Femur (tissue), 1 donor: ENCODE measurements at places on chromosomes 16 and 17.

DNA sequence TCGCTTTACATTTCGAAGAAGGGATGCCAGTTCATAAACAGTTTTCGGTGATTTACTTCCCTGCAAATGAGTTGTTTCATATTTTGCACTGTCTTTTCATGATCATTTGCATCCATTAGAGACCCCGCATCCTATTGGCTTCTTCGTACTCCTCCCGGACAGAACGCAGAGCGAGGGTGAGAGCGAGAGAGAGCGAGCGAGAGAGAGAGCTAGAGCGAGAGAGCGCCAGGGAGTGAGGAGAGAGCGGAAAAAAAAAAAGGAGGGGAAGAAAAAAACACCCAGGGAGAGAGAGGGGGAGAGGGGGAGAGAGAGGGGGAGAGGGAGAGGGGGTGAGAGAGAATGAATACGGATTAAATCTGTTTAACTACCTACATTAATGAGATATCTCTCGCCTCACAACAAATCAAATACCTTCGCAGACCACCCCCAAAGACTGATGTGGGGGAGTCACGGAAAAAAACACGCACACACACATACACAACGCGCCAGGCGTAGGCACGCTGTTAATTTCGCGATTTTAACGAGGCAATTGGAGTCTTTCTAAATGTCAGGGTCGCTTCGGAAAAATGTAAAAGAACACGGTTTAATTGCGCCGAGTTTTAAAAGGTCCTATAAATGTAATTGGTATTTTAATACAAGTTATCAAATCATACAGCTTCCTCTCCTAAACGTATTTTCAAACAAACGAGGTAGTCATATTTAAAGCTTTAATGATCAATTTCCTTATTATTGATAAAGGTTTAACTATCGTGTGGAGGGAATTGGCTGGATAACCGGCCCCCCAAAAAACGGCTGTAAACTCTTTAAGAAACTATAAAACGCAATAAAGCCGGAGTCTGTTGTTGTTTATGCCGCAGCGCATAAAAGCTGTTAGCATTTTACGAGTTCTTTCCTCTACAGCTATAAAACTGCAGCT is at the start of gene HOXB8:
HOXB8 (minus strand) TSS at position 246 of the 916 bp plus-strand sequence. CDS start 588 bp downstream, outside the sequence.
- no peak for DNase-seq

DNA sequence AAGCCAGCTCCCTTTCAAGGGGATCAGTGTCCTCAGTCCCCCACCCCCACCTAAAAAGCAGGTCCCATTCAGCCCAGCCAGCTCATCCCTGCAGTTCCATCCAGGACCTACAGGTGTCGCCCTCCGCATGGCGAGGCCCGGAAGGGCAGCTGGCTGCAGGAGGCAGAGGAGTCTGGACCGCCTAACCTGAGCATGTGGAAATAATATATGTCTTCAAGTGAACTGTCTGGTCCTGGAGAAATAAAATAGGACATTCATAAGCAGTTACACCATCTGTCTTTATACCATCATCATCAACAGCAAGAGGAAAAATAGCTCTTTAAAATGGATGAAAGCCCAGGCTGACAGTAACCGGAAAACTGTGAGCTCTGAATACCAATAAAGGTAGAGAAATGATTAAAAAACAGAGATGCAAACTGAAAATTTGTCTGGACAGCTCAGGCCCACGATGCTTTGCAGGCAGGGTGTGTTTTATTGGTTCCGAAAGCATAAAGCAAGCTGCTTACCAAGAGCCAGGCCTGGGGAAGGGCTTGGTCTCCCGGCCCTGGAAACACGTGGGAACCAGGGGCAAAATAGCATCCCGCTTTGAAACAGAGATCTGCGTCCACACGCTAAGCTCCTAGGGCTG is 215.2 kb downstream of the ZFHX3 start:
- DNase-seq = peak; percentile 92

GRCh38 chr17:4538236-4539002 is 16.8 kb downstream of the MYBBP1A start:
- no peak for DNase-seq

GRCh38 chr17:1627982-1628855 is at the start of gene SLC43A2:
Gene SLC43A2, minus strand, starts transcription at chr17:1628834. Its CDS starts 960 bp downstream, at chr17:1627874.
- DNase-seq = peak; percentile 87

GRCh38 chr17:4580291-4580690 is 4.0 kb upstream of the SMTNL2 start:
- no peak for DNase-seq

- DNase-seq = peak; percentile 80
Measured at GRCh38 chr17:76527430-76528111, 9.9 kb downstream of the CYGB start.

DNA sequence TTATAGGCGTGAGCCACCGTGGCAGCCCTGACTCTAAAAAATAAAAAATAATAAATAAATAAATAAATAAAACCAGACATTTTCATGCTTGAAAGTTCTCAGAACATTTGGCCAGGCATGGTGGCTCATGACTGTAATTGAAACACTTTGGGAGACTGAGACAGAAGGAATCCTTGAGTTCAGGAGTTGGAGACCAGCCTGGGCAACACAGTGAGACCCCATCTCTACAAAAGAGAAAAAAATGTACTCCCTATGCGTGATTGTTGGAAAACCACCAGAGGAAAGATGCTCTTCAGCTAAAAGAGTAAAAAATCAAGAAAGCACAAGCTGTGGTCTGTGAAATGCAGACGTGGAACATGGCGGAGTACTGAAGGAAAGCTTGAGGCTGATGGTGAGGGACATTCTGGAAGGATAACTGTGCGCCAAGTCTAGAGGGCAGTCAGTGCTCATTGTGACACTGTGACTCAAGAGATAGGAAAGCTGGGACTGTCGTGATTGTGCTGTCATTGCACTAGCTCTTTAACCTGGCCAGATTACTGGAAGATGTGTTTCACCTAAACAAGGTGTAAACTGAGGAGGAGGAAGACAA is 4.2 kb upstream of the PRSS27 start:
- no peak for DNase-seq

DNA sequence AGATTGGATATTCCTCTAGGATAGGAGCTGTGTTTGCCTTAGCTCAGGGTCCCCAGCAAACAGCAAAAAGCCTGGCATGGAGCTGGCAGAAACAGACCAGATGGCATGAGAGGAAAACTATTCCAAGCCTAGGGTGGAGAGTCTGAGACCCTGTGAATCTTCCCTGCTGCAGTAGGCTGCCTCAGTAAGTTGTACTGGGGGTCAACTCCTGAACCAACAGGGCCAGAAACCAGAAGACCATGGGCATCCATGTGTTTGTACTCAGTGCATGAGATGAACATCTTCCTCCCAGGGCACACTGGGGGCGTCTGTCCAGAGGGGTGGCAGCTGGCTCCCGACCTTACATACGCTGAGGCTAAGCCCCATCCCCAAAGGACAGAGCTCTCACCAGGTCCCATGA is 214.4 kb downstream of the C16orf78 start:
- DNase-seq = peak; percentile 5

- no peak for DNase-seq
Measured at GRCh38 chr17:57636985-57637665, 108.0 kb downstream of the CCDC182 start.

DNA sequence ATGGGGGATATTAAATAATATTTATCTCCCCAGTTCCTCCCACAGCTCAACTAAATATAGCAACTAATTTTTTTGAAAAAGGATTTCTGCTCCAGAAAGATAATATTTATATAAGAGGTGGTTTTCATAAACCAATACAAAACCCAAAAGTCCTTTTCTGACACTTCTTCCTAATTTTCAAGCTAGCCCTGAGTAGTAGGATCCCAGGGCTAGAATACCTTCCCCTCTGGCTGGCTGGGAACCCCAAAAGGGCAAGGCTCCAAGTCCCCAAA is 1.3 kb downstream of the ATP2A3 start:
- no peak for DNase-seq

DNA sequence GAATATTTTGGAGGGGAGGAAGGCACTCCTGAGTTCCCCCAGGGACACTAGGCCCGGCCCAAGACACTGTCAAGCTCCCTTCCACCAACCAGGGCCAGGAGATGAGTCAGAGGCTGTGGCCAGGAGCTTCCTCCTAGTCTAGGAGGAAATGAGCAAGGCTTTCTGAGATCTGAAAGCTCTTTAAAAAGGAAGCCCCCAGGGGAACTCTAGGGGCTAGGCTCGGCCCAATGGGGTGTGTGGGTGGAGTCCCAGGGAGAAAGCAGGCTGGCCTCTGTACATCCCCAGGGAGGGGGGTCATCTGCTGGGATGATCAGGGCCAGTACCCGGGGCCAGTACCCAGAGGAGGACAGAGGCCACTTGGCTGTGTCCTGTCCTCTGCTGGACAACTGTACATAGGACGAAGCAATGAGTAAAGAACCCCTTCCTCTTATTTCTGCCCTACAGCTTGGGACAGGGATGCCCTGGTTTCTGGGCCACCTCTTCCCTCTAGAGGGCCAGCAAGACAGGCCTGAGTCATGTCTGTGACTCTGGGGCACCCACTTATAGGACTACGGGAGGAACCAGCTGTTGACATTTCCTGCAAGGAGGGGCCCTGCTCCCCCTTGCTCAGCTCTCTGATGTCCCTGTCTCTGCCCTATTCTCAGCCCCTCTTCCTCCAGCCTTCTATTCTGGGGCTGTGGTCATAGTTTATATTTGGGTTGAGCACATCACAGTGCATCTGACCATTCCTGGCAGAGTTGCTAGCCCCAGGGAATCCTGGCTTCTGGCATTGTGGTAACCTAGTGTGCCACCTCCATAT is 2.7 kb downstream of the FHOD1 start:
- peak; percentile 80 for DNase-seq

- DNase-seq = peak; percentile 24
Measured at GRCh38 chr17:19996502-19996901, 12.7 kb upstream of the SPECC1 start.

GRCh38 chr17:37725021-37725595 is 19.8 kb downstream of the HNF1B start:
- DNase-seq = no peak

DNA sequence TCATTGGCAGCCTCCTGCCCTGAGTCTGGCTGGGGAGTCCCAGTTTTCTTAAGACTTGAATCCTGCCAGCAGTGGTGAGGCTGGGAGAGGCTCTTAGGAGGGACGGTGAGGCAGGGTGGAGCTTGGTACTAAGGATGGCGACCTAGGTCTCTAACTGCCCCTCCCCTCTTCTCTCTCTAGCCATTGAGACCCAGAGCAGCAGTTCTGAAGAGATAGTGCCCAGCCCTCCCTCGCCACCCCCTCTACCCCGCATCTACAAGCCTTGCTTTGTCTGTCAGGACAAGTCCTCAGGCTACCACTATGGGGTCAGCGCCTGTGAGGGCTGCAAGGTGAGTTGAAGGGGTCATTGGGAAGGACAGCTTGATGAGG is 16.4 kb downstream of the GJD3 start:
- DNase-seq = no peak

DNA sequence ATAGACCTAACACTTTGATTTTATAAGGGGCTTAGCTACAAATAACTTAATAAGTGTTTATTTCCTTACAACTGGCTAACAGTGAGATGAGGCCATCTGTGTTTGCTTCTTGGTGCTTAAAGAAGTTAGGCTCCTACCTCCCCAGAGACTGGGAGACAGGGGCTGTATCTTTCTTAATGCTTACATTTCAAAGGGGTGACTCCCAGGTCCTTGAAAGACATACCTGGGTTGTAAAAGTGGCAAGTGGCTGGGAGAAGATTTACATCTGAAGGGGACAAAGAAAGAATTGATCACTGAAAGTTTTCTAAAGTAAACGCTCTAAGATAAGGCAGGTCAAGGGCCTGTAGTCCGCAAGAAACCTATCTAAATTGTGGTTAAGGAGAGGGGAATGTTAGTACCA is 196.8 kb downstream of the CNTNAP4 start:
- DNase-seq = no peak

DNA sequence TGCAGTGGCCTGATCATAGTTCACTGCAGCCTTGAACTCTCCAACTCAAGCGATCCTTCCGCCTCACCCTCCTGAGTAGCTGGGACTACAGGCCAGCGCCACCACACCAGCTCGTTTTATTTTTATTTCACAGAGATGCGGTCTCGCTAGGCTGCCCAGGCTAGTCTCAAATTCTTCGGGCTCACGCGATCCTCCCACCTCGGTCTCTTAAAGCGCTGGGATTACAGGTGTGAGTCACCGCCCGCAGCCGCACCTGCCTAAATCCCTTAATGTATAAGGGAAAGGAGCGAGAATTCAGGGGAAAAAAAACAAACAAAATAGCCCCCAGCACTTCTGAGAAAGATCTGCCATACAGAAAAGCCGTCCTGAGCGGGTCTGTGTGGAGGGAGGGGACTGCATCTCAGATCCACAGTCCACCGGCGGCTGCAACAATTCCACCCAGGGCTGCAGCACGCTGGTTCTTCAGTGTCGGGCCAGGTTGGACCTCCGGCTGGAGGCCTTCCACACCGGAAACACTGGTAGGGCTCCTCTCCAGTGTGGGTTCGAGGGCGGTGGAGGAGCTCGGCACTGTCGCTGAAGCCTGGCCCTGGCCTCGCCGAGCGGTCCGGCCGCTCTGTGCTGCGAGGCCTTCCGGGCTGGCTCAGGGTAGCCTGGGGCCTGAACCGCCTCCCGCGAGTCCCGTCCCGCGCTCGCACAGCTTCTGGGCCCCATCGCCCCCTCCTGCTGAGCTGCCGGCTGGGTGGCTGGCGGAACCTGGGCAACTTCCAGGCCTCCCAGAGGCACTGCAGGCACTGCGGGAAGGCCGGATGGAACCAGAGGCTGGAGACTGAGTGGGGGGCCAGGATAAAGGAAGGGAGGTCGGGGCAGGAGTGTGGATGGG is 7.0 kb downstream of the ZNF843 start:
- peak; percentile 0 for DNase-seq

DNA sequence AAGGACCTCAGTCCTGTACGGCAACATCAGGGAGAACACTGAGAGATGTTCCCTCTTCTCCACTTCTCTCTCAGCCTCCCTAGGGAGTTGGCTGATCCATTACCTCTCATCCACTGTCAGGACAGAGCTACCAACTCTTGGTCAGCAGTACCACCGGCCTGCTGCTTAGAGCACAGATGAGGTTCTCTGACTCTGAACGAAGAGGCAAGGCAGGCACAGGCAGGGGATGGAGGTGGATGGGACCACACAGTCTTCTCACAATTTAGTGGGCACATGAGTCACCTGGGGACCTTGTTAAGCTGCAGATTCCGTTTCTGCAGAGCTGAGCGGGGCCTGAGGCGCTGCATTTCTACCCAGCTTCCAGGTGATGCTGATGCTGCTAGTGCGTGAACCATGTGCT is 128.6 kb upstream of the CCL2 start:
- no peak for DNase-seq

- no peak for DNase-seq
Measured at GRCh38 chr17:47948706-47949196, 7.4 kb downstream of the PNPO start.

DNA sequence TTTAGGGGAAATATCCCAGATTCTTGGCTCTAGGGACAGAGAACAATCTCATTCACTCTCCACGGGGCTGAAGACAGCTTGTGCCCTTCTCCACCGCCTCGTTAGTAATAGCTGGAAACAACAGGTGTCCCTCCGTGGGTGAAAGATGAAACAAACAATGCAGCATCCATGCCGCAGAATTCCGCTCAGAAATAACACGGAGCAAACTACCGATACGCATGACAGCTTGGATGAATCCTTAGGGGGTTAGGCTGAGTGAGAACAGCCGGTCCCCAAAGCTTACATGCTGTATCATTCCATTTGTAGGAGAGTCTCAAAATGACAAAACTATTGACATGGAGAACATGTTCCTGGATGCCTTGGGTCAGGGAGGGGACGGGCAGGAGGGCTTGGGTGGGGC is 29.4 kb upstream of the CACNG1 start:
- no peak for DNase-seq

GRCh38 chr16:381789-382717 is at the start of gene PGAP6:
Gene PGAP6, minus strand, starts transcription at chr16:381978. Its CDS starts 157 bp downstream, at chr16:381821.
- peak; percentile 74 for DNase-seq
